ENCODE measurements at places on chromosomes 5 and 9.

- no peak for DNase-seq
Observed at GRCh38 chr5:89722538-89722937, 687.0 kb downstream of the CETN3 start.

DNA sequence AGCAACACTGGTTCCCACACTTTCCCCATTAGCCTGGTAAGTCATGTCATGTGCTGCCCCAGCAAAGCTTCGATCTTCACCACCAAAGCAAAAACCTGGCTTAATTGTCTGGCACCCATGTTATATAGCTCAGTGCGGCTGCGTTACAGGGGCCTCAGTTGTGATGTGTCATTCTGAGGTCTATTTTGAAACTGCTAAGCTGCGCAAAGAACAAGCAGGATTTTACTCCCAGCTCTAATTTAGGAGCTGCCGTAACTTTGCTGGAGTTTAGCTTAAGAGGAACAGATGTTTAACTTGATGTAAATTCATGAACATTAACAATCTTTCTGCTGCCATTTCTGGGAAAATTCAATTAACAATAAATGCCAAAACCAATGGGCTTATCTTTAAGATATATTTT, 274.1 kb downstream of the HSPA4 start:
- DNase-seq: no peak

- DNase-seq: no peak
Observed at GRCh38 chr9:89311346-89312221, 589 bp downstream of the CKS2 start.

- DNase-seq: no peak
Observed at GRCh38 chr5:171610686-171611085, 174.9 kb upstream of the SMIM23 start.

GRCh38 chr5:179870403-179870903, 11.8 kb upstream of the MRNIP start:
- DNase-seq: peak; percentile 29

DNA sequence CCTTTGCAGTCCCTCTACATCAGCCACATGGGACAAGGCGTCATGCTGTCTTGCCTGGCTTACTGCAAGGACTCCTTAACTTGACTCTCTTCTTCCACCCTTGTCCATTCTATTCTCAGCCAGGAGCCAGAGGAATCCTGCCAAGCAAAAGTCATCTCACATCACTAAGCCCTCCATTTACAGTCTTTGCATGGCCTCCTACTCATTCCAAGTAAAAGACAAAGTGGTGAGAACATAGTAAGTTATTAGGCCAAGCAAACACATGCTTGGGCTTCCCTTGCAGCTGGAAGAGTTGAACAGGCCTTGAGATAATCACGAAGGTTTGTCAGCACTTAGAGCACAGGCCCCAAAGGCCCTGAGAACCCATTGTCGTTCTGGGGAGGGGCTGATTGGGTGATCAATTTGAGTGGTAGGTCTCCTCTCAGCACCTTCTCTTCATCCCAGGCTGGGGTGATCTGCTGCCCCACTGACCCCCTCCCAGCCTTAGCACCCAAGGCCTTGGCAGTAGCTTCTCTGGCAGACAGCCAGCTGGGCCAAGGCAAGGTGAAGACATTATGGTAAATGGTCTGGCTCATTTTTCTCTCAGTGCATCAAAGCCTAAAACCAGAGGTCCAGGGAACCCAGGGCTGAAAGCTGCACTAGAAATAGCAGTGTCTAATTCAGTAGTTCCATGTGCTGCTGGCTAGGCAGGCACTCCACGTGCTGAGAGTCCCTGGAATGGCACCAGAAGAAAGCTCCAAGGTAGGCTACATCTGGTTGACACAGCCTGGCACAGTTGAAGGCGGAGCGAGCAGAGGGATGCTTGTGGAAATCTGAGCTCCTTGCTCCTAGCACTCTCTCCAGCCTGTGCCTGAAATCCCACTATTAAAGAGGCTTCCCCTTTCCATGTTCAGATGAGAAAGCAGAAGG, 121.4 kb downstream of the ASTN2 start:
- DNase-seq: no peak

- no peak for DNase-seq
Observed at GRCh38 chr5:93246090-93246855, 334.7 kb downstream of the NR2F1-AS1 start.

DNA sequence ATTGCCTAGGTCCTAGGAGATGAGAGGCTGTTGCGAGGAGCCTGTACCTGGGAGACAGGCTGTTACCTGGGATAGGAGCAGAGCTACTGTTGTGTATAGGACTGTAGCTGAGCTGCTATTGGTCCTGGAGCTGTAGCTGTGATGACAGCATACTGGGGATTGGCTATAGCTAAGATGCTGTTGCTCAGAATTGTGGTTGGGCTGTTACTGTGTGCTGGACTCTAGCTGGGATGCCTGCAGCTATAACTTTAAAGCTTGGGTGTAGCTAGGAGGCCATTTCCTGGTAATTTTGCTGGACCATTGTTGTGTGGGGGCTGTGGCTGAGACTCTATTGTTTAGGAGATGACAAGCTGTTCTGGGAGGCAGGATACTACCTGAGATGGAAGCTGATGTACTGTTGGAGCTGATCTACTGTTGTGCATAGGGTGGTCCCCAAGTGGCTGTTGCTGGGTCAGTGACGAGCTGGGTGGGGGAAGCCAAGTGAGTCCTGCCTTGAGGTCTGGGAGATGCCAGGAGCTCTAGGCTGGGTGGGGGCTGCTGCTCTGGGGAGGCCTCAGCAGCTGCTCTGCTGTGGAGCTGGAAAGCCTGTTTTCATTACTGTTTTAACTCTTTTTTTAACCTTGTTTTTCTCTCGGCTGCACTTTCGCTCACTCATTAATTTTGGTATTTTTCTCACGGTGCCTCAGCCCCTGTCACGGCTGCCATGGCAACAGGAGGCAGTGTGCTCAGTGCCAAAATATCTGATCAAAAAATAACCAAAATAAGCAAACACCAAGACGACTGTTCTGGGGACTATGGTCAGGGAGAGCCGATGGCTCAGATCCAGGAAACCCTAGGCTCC, 3.0 kb upstream of the PCDH1 start:
- no peak for DNase-seq

DNA sequence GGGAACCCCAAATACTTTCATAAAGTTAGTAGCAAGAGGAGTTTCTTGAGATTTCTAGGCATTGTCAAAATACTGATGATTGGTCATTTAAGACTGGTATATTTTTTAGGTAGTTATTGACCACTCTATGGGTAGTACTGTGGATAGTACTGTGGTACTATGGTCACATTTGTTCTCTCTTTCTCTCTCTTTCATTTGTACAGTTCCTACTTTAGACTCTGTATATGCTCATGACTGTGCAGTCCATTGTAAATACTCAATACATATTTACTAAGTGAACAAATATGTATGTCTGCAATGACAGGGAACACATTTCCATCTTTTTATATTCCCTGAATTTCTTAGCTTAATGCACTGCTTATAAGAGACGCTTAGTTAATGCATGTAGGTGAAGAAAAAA, 215.6 kb downstream of the KCTD16 start:
- DNase-seq: no peak

- DNase-seq: no peak
Observed at GRCh38 chr9:87854580-87854955, 28.1 kb upstream of the SPATA31E1 start.

GRCh38 chr9:124941679-124942561, 1.0 kb upstream of the GOLGA1 start:
- DNase-seq: peak; percentile 77

DNA sequence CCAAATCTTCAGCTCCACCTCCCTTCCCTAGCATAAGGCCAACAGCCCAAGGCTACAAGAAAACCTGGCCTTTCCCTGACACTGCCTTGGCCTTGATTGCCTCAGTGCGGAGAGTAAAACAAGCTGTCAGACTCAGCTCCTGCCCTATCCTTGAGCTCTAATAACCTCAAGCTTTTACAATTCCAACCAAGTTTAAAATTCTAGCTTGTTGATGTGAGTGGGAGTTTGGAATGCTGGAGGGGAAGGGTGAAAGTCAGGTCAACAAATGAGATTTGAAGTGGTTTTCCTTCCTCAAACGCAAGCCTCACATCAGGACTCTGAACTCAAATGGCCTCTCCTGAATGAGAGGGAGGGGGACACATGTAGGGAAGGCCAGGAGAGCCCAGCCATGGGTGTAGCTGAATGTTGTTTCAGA, 197.0 kb upstream of the VLDLR start:
- no peak for DNase-seq

DNA sequence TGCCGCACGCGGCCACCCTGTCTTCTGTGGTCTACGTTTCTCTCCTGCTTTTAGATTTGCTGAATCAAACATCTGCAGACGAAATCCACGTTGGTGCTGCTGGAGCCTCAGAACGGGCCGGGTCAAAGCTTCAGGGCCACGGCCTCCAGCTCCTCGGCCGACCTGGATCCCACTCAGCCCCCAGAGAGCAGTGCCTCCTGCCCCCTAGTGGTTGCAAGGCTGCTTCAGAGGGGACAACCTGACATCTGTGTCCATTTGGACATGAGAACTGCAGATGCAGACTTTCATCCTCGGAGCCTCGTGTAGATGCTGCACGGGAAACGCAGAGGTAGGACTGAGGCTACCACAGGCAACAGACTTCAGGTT, 23.0 kb upstream of the SLC6A3 start:
- DNase-seq: peak; percentile 53

- peak; percentile 33 for DNase-seq
Observed at GRCh38 chr5:171311322-171312077, 2.5 kb downstream of the TLX3 start.

DNA sequence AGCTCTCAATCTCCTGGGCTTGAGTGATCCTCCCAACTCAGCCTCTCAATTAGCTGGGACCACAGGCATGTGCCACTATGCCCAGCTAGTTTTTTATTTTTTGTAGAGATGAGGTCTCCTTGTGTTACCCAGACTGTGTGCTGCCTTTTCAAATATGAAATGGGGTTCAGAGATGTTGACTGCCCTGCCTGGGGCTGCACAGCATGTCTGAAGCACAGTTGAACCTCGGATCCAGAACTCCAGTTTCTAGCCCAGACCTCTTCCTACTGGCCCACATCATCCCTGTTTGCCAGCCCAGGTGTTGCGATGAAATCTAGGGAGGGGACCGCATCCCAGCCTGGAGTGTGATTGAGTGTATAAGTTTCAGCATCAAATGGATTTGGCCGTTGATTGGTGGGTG, 69.4 kb downstream of the HMCN2 start:
- no peak for DNase-seq

DNA sequence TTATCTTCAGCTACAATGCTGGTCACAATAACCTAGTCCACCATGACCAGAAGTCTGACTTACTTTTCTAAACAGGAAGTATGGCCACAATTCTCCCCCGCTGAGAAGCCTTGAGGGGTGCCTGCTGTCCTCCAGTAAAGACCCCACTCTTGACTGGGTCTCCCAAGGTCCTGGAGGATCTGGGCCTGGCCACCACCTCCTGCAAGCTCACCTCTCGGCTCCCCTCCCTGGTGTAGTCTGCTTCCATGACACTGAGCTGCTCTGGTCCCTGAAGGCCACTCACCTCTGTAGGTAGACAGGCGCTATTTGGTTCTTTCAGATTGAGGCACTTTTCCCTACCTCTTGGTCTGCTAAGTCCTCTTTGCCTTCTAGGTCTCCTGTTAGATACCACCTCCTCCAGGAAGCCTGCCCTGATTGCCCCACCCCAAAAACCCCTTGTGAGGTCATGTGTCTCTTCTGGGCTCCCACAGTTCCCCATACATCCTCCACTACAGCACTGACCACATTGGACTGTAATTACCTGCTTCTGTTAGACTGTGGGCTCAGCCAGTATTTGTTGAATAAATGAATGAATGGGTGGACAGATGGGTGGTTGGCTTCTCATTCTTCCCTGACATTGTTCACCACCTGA, 62.6 kb upstream of the IER5L start:
- DNase-seq: no peak

DNA sequence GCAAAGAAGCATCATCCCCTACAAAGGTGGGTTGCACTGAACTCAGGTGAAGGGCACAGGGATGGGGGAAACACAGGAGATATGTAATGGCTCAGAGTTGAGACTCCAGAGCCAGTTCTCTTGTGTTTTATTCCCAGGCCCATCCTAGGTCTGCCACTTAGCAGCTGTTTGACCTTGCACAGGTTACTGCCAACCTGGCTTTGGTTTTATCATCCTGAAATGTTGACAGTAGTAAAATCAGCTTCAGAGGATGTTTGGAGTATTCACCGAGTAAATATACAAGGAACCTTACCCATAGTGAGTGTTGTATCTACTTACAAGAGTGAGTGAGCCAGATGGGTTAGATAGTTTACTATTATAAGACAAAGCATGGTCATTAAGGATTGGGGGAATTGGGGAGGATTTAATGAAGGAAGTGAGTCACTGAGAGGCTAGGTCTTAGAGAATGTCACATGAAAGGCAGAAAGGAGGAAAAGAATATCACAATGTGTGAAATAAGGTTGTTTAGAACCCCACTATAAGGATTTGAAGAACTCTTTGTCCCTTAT, 141.3 kb downstream of the MAN2A1 start:
- no peak for DNase-seq

DNA sequence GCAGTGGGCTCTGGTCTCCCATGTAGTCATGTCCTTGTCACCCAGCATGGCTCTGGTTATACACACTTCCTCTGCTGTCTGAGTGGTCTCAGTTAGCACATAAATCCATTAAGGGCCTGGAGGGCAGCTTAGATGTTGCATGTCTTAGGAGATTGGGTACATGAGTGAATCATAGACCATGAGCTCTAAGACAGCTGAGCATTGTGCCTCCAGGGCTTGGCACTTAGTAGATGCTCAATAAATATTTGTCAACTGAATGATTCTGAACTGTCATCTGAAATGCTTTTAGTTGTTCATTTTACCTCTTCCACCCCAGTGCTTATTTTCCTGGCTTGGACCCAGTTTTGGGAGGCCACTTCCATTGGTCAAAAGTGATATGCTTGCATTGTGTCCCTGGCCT, 135.6 kb downstream of the BOD1 start:
- DNase-seq: no peak

GRCh38 chr5:140355546-140355945, 4.4 kb upstream of the SLC4A9 start:
- DNase-seq: no peak

GRCh38 chr5:82365744-82366228, 87.6 kb upstream of the RPS23 start:
- peak; percentile 60 for DNase-seq

DNA sequence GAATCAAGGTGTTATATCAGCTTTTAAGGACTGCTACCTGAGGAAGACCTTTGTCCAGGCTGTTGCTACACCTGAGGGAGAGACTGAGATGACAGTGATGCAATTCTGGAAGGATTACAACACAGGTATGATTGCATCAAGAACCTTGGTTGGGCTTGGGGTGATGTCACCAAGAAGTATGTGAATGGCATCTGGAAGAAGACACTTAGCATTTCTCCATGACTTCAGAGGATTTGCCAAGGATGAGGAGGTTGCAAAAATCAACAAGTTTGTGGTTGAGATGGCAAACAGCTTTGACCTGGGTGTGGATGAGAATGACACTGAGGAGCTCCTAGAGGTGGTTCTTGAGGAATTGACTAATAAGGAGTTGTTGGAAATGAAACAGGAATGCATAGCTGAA, 67.9 kb upstream of the PANK3 start:
- no peak for DNase-seq

GRCh38 chr5:88883059-88883835, at the start of gene MEF2C:
Gene MEF2C, minus strand, starts transcription at chr5:88883184. Its CDS starts 59,396 bp downstream, at chr5:88823788.
- peak; percentile 24 for DNase-seq

DNA sequence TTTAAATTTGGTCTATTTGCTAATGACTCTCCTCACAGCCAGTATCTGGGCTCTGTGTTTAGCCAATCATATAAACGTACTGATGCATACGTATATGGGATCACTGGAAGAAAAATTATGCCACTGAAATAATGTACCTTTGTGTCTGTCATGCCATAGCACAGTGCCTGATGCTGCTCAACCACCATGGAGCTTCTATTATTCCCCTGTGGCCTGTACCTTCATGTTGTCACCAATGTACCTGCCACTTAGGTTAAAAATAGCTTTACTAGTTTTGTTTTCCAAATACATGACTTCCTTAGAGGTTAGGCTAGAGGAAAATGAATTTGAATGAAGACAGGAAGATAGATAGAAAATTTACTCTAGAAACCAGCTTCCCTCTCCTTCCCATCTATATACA, 34.6 kb downstream of the HACD4 start:
- no peak for DNase-seq
